Activated T-cell treated with anti-CD3 and anti-CD28 coated beads for 48 hours (primary cell): ENCODE measurements at places on chromosomes 6 and 20.
A peak's percentile ranks its signal among the peaks of the same experiment; 100 is the strongest.

GRCh38 chr6:142926494-142927270 is 18.3 kb downstream of the HIVEP2 start:
- DNase-seq, result peak; percentile 63

DNA sequence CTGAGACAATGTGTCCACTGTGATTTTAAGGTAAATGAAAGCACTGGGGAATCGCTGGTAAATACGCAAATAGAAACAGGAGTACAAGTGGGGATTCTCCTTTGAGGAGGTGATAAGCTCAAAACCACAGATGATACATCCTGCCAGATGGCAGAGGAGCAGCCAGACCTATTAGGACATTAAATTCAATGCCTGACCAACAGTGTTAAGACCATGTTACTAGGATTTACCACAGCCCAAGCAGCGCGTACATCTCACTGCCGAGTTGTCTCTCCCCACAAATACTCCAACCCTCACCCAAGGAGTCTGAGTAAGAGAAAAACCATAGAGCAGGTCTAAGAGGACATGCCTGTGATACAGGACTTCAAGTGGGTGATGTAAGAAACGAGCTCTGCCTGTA is 68.9 kb upstream of the TULP1 start:
- DNase-seq, result no peak

DNA sequence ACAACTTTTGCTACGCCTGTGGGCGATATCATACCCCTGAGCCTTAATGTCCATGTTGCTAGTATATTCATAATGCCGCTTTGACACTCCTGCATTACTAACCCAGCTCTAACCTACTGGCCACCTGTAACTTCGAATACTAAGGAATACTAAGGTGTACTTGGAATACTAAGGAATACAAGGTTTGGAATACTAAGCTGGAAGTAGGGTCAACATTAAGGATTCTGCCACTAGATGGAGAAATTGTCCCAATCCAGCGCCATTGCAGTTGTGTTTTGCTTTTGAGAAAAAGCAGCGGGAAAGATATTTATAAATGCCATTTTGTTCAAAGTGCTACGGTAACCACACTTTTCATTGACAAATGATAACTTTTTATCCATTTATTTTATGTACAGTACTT is 10.7 kb downstream of the TBXT start:
- DNase-seq, result no peak

DNA sequence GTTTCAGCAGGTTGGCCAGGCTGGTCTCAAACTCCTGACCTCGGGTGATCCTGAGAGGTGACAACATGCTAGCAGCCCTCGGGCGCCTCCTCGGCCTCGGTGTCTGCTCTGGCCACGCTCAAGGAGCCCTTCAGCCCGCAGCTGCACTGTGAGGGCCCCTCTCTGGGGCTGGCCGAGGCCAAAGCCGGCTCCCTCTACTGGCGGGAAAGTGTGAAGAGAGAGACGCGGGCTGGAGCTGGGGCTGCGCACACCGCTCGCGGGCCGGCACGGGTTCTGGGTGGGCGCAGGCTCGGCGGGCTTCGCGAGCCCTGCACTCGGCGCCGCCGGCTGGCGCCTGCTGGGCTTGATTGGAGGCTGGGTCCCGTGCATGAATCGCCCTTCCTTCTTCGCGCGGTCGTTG is 80.8 kb upstream of the RBM24 start:
- no peak for DNase-seq

GRCh38 chr6:34237722-34238584 is 1.3 kb downstream of the HMGA1 start:
- DNase-seq, result peak; percentile 78

DNA sequence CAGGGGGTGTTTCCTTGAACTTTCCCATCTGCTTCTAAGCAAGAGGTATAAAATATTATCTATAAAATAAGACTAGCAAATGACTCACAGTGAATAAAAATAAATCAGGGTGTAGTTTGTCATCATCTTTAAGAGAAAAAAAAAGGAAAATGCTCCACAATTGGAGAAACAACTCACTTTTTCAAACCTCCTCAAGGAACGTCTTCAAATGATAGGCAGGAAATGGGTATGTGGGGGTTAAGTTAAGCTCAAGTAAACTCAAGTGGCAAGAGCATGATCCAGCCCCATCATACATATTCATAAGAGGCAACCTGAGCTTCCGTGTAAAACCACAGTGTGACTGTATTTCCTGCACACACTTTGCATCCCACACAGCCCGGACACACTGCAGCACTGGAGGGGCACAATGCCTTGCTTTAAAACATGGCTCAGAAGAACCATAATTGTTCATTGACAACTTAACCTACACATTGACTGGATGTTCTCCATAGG is 58.5 kb upstream of the CEP85L start:
- peak; percentile 62 for DNase-seq

DNA sequence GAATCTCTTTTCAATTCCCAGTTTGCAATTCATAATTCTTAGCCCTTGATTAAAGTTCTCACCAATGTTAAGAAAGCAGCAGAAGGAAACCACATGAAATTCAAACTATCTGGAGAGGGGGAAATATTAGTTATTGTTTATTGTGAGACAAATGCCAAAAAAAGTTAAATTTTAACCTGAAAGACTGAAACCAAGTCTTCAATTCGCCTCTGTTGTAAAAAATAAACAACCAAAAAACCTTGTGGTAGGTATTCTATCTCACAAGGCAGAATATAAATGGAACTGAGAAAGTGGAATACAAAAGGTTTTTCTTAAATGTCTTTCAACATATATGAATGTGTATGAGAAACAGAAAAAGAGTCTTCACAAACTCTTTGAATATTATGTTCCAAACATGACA is 24.8 kb downstream of the TMX4 start:
- no peak for DNase-seq

DNA sequence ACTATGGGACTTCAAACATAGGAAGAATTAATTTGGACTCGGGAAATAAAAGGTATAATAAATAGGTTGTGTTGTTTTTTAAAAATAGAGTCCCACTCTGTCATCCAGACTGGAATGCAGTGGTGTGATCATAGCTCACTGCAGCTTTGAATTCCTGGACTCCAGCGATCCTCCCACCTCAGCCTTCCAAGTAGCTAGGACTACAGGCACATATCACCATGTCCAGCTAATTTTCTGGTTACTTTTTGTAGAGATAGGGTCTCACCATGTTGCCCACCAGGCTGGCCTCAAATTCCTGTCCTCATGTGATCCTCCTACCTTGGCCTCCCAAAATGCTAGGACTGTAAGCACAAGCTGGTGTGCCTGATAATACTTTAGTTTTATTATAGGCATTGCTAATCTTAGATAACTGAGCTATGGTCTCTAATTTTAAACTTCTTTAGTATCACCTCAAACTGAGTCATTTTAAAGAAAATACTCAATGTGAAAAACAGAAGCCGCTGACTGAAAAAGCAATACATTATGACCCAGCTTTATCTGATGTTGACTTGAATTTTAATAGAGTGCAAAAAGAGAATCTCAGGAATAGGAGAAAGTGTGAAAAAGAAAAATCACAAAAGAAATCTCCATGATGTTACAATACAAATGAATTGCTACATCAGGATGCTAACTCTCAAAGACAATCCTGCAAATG is 251.0 kb downstream of the RNGTT start:
- no peak for DNase-seq

DNA sequence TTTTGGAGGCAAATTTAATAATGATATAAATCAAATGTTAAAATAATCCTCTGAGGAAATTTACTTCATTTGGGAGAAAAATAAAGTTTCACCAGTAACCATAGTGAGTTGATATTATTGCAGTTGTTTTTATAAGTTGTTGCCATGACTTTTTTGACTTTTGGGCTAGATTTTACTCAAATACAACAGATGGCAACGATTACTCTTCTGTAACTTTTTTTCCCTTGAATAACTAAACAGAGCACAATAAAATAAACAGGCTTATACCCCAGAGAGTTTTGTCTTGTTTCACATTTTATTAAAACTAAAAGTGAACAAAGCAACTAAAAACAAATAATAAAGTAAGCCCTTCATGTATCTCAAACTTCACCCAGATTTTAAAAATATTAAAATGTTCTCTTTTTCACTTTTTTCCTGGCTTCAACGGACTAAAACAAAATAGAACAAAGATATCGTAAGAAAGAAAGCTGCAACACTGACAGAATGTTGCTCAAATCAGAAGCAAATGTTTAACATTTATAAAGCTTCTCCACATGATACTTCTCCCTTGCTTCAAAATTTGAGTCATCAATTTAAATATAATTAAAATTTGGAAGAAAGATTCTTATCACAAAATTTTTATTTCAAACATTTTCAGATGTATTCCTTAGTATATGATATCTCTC is 42.5 kb upstream of the BMP5 start:
- DNase-seq, result no peak

DNA sequence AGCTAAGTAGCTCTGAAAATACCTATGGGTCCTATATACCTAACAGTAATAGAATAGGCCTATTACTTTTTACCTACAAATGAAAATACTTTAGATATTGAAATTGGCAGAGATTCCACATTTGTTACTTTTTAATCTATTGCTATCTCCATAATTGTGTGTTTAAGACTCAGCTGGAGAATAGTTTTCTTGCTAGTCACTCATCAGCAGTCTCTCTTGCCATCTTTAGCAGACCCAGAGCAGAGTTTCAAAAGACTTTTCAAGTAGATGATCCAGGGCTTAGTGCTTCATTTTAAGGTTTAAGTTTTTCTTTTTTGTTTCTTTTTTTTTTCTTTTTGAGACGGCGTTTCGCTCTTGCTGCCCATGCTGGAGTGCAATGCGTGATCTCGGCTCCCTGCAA is 12.9 kb downstream of the ANKS1A start:
- no peak for DNase-seq

DNA sequence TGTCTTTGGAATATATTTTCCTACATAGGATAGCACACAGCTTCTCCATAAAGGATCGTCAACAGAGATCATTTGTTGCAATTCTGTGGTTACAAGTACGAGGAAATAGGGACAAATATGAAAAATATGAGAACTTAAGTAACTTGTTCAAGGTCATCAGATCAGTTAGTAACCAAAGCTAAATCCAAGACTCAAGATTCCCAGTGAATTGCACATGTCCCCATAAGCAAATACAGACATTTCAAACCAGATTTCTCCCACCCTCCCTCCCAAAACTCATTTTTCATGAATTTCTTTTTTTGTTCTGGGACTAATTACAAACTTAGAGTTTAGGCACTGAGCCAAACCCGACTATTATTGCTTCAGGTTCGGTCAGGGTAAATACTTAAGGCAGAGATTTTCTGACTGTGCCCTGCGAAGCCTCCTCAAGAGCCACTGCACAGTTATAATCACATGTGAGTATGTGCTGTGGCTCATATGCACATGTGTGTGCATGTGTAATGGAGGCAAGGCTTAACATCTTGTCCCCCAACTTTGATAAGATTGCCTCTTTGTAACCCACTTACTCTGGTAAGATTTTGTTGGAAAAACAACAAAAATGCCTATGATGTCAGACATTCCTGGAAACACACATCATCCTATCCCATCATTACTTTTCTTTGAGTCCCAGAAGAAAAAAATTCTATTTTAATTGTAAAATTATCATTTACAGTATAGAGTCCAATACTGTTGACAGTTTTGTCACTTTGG is 216.2 kb downstream of the CD83 start:
- DNase-seq, result no peak

DNA sequence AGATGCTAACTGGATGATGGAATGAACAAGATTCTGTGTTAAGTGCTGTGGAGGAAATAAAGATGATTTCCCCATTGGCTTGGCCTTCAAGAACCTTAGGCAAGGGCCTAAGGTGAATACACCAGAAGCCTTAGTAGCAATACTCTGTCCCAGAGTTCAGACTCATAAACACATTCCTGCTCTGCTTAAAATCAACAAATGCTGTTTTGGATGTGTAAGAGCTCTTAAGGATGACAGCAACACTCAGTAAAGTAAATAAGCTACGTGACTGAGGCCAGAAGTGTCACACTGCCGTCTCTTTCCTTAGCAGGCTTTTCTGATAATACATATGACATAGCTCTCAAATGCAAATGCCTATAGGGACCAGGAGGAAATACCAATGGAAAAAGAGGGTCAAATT is 90.6 kb downstream of the EYA2 start:
- no peak for DNase-seq

DNA sequence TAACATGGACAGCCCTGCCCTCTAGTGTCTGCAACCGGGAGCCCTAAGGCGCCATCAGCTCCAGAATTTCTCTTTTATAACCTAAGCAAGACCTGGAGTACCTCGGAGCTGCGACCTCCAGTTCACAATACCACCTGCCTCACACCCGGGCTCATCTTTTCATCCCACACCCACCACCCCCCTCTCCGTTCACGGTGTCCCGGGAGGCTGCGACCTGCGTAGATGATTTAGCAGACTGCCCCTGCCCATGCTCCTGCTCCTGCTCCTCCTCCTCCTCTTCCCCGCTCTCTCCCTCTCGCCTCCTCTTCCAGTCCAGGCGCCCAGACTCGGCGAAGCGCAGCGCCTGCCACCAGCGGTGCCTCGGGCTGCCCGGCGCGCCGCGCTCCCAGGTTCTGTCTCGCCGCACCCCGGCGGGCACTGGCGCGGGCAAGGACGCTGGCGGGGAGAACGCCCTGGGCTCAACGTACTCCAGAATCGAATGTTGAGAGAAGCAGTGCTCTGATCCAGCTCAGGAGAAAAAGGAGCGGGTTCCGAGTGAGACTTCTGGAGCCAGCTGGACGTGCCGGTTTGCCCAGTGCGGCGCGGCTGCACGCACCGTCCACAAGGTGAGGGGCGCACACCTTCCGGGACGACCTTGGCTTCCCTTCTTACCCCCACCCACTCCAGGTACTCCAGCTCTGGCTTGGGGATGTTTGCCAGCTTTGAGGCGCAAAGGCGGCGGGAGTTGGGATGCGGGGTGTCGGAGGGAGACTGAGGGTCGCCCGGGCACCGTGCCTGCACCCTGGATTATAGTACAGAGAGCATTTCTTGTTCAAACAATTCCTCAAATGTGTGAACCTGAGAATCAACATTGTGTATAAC is at the start of gene HTR1E:
Gene HTR1E (plus strand): TSS at position 310 of the 861 bp plus-strand sequence. CDS start 77,807 bp downstream, outside the sequence.
- DNase-seq, result peak; percentile 5

DNA sequence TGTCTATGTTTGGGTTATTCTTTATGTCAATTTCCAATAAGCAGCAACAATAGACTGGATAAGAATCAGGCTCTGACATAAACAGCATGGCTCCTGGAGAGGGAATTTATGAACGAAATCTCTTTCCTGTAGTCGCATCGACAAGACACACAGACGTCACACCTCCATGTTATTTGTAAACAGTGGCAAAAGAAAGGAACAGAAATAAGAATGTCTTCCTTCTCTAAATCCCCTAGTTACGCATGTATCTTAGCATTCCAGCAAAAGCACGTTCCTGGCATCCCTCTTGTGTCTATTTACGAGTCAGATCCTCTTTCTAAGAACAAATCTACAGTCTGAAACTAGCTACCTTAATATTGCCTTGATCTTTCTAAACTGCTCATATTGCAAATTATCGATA is 559.1 kb upstream of the JAG1 start:
- no peak for DNase-seq

DNA sequence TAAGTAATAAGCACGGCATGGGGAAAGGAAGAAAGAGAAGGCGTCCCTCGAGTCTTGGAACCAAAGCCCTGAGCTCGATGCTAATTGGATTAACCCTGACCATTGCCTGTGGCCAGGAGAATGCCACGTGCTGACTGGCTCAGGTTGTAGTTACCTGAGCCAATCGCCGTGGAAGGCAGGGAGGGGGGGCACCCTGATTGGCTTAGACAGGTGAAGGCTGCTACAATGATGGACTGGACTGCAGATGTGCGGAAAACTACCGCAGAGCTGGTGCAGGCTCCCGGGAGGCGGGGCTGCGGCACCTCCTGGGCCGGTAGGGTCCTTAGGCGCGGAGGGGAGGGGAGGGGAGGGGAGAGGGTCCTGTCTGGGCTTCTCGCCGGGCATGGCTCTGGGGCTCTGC is 121.3 kb downstream of the TFAP2C start:
- DNase-seq, result no peak

- no peak for DNase-seq
Measured at GRCh38 chr20:33160681-33161080, 7.3 kb upstream of the BPIFA2 start.
